AG04449 (cell line): ENCODE measurements at places on chromosomes 5 and 9.

DNA sequence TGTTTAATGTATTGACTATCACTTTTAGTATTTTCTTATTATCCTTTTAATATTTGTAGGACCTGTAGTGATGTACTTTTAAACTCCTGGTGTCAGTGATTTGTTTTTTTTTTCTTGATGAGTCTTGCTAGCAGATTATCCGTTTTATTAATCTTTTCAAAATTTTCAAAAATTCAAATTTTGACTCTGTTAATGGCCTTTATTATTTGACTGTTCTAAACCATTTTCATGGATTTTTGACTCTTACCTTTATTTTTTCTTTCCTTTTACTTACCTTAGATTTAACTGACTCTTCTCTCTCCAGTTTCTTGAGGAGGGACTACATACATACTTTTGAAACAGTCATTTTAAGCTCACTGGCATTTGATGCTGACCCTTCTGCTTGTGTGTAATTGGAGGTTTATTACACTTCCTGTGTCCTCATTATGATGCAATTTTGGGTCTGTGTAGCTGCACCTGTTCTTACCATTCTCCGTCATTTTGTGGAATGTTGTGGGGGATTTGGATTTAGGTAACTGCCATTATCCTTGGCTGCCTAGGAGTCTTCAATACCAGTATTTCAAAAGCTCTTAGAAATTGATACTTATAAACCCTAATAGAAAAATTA, 32.0 kb upstream of the EXOC3 start:
- DNase-seq: no peak

- no peak for DNase-seq
Observed at GRCh38 chr9:109478051-109478563, 20.0 kb downstream of the PTPN3 start.

- DNase-seq: no peak
Observed at GRCh38 chr5:167888393-167888792, 403.1 kb upstream of the WWC1 start.

- DNase-seq: peak; percentile 80
Observed at GRCh38 chr9:93098236-93098946, 2.4 kb downstream of the CARD19 start.

- no peak for DNase-seq
Observed at GRCh38 chr9:110047955-110048402, 160.0 kb downstream of the C9orf152 start.

DNA sequence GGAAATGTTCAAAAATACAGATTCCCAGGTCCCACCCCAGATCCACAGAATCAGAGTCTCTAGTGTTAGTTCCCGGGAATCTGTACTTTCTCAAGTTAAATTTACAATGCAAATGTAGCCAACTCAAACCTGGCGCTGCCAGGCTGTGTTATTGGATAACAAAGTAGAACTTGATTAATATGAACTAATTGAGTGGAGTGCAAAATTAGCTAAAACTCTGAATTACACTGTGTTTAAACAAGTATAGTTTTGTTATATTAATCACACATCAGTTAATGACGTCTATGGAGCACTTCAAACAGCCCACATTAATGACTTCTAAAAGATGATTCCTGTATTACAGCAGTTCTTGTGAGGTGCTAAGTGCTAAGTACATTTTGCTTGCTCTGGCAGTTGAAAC, 32.4 kb upstream of the CYFIP2 start:
- no peak for DNase-seq

DNA sequence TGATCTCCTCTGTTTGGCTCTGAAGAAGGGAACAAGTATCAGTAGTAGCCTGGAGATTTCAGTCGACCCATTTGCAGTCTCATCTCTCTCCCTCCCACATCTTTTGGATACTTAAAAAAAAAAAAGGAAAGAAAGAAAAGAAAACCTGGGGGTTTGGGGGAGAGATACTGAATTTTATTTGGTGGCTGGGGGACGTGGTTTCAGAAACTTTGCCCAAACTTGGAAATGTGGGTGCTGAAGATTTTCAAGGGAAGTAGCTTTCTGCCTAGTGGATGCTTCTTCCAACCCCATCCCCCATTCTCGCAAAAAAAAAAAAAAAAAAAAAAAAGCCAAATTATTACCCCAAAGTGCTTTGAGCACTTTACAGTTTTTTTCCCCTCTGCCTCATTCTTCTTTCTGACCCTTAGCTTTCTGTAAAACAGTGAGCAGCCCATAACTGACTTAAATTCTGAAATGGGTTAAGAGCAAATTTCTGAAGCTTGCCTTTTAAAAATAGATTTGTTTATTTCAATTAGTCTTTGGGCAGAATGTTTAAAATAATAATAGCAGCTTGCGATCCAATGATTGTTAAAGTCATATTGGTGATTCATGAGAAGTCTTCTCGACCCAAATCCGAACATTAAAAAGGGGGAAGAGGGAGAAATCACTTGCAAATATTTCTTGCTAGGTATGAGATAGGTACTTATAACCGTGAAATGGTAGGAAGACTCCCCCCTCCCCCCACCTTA, 894 bp downstream of the FST start:
- no peak for DNase-seq

GRCh38 chr5:13480834-13481233, 463.7 kb downstream of the DNAH5 start:
- no peak for DNase-seq
